ENCODE measurements at places on chromosomes 4 and X.

DNA sequence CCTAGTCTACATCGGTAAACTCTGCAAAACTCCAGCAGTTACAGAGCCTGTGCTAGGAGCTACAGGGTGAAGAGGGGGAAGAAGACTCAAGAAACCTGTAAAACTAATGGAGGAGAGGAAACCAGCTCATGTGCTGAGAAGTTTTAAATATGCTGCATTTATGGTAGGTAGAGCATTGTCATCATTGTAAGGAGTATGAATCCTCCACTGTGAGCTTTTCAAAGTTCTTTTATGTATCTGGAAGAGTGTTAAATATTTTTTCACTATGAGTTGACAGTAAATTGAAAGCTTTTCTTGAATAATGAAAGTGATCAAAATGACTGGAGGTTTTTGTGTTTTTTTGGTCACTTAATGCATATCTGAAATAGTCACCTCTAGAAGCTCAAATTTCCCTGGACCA is 46.2 kb downstream of the SEPTIN11 start:
- DNase-seq: no peak

GRCh38 chr4:17027495-17027894 is 129.1 kb upstream of the LDB2 start:
- DNase-seq: no peak

DNA sequence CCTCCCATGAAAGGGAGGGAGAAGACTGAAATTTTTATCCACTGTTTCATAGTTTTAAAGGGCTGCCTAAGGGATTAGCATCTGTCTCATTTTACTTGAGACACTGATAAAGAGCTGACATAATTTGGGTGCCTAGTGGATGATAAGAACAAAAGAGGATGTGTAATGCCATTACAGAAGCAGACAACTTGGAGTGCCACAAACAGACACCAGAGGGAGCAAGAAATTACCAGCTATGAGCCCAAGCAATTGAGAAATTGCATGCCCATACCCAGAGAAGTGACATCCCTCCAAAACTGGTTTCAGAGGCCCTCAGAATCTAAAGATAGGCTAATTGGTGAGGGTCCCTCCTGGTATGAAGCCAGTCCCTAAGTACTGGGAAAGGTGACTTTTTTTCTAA is 38.5 kb upstream of the POU3F4 start:
- DNase-seq: peak; percentile 9

DNA sequence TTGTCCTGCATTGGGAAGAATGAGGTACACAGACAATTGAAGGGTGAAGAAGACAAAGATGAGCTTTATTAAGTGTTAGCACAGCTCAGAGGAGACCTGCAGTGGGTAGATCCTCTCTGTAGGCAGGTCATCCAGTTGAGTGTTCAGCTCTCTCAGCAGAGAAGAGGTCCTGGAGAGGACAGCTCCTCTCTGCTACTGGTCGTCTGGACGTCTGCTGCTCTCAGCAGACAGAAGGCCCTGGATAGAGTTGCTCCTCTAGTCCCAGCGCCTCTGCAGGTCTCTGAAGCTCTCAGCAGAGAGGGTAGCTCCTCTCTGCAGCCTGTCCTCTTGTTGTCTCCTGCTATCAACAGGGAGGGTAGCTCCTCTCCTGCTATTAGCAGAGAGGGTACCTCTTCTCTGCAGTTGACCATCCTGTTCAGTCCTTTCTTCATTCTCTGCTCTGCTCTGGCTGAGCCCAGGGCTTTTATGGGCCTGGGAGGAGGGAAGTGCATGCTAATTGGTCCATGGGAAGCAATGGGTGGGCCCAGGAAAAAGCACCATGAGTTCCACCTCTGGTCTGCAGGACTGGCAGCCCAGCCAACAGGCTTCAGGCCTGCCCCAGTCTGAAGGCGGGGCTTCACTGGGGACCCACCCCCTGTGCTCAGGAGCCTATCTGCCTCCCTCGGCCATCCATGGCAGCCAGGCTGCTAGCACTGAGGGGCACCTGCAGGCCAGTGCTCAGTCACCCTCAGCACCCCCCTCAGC is 54.1 kb upstream of the IBSP start:
- no peak for DNase-seq

GRCh38 chr4:1092026-1092982 is 21.1 kb downstream of the RNF212 start:
- no peak for DNase-seq

DNA sequence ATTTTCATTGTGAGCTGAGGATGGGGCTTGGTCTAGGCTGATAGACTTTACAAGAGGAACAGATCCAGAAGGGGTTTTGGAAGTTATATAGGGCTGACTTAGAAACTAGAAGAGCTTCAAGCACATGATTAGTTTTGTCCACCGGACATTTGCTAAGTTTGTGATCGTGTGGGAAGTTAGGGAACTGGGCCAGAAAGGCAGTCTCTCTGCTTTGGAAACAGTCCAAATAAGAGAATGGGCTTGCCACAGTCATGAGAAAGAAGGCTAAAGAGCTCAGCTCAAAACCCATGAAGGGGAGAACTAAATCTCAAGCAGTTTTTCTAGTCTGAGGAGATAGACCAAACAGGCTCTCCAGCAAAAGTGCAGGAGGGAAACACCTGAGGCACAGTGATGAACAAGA is 67.8 kb downstream of the ZNF674 start:
- DNase-seq: peak; percentile 5

DNA sequence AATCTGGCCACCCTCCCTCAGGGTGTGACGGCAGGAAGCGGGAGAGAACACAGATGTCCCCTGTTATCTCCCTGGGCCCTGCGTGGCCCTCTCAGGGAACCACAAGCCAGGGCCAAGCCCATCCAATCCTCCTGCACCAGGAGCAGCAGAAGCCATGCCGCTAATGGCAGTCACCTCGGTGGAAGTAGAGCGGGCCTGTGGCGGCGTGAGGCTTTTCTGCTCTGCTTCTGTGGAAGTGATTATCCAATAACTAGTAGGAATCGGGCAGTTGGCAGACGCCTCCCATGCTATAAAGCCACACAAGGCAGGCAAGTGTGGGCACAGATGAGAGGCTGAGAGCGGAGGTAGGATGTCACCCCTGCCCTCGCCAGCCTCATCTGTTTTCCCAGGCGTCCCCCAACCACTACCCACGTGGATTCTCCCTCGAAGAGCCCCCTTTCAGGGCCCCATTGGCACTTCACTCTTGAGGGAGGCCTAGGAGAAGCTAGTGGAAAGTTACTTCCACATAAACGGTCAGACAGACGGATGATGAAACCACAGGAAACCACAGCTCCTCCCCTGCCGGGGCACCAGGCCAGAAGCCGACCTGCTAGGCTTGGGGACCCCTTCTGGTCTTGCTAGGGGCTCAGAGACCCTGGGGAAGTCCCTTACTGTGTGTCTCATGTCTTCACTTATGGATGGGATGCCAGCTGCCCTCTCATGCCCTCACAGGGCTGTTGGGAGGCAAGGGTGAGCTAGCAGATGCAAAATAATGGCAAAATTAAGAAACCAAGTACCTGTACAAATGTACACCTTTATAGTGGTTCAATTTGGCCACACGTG is 18.8 kb upstream of the TMSB4X start:
- DNase-seq: peak; percentile 77

- no peak for DNase-seq
Observed at GRCh38 chr4:101418055-101418454, 70.7 kb upstream of the PPP3CA start.

DNA sequence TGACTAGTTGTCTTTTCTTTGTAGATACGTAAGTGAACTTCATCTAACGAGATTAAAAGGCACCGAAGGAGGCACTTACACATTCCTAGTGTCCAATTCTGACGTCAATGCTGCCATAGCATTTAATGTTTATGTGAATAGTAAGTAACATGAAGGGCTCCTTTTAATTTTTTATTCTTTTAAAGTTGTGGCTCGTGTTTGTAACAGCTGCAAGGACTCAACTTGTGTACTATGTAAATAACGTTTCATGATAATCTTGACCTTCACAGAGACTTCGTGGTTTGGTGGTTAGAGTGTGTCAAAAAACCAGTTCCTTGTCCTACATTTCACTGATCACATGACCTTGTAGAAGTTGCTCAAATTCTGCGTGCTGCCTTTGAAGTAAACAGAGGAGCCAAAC is 51.6 kb downstream of the KIT start:
- DNase-seq: peak; percentile 45

GRCh38 chr4:35250331-35250730 is 994.0 kb downstream of the ARAP2 start:
- DNase-seq: no peak

- DNase-seq: peak; percentile 40
Observed at GRCh38 chr4:79917246-79917645, 155.8 kb downstream of the ANTXR2 start.

DNA sequence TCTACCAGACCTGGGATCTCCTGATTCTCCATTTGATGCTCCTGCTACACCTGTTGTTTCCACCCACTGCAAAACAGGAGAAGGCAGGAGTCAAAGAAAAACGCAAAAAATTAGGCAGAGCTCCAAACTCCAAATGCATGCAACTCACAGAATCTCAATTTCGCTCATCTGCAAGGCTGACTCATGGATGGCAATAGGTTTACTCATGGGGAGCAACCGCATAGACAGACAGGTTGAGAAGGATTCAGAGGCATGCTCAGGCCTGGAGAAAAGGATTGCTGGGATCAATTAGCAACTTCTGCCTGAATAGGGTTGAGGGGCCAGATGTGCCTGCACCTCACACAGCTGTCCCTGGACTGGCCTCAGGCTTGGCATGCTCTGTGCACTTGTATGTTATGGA is 231.0 kb downstream of the LDB2 start:
- DNase-seq: no peak

DNA sequence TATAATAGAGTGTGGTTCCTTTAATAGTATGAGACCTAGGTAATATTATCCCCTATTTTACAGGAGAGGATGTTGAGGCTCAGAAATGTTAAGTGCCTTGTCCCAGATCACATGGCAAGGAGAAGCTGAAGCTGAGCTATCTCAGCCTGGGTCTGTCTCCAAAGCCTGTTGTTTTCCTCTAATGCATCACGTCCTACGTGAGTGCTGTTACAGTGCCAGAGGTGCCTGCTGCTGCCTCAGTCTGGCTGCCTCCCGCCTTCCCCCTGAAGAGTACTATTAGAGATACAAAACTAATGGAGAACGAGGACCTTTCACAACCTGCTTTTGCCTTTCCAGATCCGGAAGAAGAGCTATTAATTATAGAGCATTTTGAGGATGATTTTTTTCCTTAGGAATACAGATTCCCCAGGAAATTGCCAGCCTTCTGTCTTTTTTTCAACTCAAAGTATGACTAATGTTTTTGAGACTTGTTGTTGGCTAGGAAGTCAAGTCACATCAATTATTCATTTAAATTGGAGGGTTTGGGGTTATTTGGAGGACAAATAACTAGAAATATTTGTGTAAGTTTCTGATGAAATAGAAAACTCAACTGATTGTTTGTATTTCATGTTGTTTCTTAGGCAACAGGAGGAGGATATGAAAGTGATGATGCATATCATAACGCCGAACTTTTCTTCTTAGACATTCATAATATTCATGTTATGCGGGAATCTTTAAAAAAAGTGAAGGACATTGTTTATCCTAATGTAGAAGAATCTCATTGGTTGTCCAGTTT is 43.9 kb upstream of the MTMR1 start:
- DNase-seq: peak; percentile 63

DNA sequence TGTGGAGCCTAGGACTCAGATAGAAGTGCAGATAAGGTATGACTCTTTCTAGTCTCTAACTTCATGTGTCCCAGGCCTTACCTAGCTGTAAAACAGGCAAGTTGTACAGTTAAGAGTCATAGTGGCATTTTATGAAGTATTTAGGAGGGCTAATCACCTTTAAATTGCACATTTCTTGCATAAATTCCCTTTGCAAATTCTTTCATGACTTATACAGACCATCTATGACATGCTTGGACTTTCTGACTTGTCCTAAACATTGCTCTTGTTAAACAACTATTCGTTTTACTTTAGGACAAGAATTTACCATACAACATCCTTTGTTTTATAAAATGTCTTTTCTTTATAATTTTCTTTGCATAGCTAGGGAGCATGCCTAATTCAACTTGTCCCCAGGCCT is 7.8 kb upstream of the RRAGB start:
- DNase-seq: no peak

GRCh38 chr4:108619372-108620100 is 840 bp upstream of the RPL34 start:
- no peak for DNase-seq

GRCh38 chr4:173492315-173492714 is 37.7 kb downstream of the HAND2 start:
- no peak for DNase-seq

- DNase-seq: peak; percentile 43
Observed at GRCh38 chrX:13428053-13428786, 108.4 kb upstream of the ATXN3L start.

- DNase-seq: no peak
Observed at GRCh38 chr4:140755774-140756318, 339 bp downstream of the TBC1D9 start.

DNA sequence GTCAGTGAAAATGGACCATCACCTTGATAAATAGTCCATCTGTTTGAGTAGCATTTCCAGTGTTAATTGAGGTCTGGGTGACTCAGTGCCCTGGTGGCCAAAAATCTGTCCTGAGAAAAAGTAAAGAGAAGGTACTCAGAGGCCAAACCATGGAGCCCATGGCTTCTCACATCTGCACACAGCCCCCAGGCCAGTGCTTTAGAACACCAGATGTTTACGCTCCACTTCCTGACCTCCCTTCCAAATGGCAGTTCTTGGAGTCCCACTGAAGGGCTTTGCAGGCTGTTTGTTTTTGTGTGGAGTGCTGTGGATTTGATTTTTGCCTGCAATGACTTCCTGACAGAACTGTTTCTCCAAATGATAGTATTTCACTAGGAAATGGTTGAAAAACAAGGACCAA is 60.2 kb upstream of the GPC4 start:
- no peak for DNase-seq

- DNase-seq: peak; percentile 69
Observed at GRCh38 chr4:36244257-36245082, at the start of gene ARAP2. TSS of gene ARAP2 (minus strand) at chr4:36244514. CDS start at chr4:36229486, 15,028 bp downstream.

- DNase-seq: no peak
Observed at GRCh38 chr4:150983851-150984250, 31.2 kb downstream of the LRBA start.

- no peak for DNase-seq
Observed at GRCh38 chr4:54696649-54697048, 38.9 kb downstream of the KIT start.

DNA sequence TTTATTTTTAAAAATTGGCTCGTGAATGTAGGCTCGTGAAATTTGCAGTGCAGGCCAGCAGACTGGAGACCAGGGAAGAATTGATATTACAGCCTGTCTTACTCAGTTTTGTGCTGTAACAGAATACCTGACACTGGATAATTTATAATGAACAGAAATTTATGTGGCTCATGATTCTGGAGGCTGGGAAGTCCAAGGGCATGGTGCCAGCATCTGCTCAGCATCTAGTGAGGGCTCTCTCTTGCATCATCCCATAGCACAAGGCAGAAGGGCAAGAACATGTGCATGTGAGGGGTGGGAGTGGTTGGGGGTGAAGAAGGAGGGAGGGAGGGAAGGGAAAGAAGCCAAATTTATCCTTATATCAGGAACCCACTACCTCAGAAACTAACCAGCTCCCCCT is 13.7 kb upstream of the CLTRN start:
- no peak for DNase-seq
